GM23338 (cell line): ENCODE measurements at places on chromosomes 7 and 10. TPM values are rescaled to one million over a fixed set of nuclear protein-coding genes. Genes with fewer than 3 reads are reported as not detected.

MRPS33 gene
- 134 and 140 TPM in 2 replicates for polyA plus RNA-seq

POT1 gene
- polyA plus RNA-seq: 6.7 and 12.0 TPM in 2 replicates

SDHAF3 gene
- 110 and 123 TPM in 2 replicates for polyA plus RNA-seq

INA gene
- 9.0 and 10.0 TPM in 2 replicates for polyA plus RNA-seq

IRF5 gene
- 0.37 and 1.9 TPM in 2 replicates for polyA plus RNA-seq

ZP3 gene
- 9.6 and 15.2 TPM in 2 replicates for polyA plus RNA-seq

CREB5 gene
- polyA plus RNA-seq: 2.9 and 4.4 TPM in 2 replicates

RAPGEF5 gene
- 6.3 and 7.1 TPM in 2 replicates for polyA plus RNA-seq

RNF32 gene
- 2.0 and 2.2 TPM in 2 replicates for polyA plus RNA-seq

PAX4 gene
- polyA plus RNA-seq: not detected in 2 replicates

CTNNA3 gene
- 0.71 and 1.2 TPM in 2 replicates for polyA plus RNA-seq

CLDN15 gene
- polyA plus RNA-seq: 4.1 and 4.3 TPM in 2 replicates

CNPY1 gene
- polyA plus RNA-seq: not detected in 2 replicates

PLXNA4 gene
- polyA plus RNA-seq: 0.08 and 0.14 TPM in 2 replicates
